ENCODE measurements at places on chromosomes 11 and 22.
A peak's percentile ranks its signal among the peaks of the same experiment; 100 is the strongest.

DNA sequence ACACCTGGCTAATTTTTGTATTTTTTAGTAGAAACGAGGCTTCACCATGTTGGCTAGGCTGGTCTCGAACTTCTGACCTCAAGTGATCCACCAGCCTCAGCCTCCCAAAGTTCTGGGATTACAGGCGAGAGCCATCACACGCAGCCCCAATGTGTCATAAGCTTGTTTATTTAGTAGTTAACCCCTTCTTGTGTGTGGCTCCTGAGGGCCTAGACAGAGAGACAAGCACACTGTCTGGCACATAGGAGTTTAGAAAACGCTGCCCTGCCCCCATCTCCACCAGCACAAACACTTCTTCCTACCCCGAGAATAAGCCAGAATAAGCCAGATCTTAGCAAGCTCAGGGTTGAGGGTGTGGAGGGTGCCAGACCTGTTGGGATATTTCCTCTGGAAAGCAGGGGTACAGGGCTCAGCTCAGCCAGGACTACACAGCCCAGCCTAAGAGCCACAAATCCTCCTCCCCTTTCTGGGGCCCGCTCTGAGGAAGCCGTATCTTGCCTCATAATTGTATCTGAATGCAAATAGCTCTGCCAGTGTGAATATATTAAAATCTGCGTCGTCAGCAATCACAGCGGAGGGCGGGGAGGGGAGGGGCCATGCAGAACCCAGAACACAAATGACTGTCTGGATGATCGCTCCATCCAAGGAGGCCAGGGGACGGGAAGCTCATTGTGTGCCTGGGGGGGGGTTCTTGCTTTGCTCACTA lies 247.3 kb downstream of the MN1 start:
- no peak for DNase-seq

DNA sequence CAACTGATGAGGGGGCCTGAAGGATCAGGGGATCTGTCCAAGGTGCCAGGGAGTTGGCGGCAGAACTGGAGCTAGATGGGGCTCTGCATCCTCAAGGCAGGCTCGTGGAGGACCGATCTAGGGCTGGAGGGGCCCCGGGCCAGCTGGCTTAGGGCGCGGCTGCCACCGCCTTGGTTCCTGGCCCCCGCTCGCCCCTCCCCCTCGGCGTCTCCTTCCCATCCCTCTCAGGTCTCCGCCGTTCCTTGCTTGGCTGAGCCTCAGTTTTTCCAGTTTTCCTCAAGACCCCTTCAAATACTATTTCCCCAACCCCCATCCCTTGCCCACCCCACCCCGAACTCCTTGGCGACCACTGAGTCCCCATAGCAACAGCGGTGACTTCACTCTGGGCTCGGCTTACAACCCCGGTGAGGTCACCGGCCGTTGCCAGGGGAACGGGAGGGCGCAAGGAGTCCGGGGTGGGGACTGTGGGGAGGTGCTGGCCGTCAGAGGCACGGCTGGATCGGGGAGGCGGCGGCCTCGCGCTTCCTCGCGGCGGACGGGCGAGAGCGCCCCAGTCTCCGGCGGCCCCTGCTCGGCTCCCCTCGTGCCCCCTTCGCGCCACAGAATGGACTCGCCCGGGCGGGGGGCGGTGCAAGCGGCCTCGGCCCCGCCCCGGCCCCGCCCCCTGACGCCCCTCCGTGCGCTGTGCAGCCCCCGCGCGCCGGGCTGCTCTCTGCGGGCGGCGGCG lies 7.5 kb downstream of the FREY1 start:
- DNase-seq, result peak; percentile 80

DNA sequence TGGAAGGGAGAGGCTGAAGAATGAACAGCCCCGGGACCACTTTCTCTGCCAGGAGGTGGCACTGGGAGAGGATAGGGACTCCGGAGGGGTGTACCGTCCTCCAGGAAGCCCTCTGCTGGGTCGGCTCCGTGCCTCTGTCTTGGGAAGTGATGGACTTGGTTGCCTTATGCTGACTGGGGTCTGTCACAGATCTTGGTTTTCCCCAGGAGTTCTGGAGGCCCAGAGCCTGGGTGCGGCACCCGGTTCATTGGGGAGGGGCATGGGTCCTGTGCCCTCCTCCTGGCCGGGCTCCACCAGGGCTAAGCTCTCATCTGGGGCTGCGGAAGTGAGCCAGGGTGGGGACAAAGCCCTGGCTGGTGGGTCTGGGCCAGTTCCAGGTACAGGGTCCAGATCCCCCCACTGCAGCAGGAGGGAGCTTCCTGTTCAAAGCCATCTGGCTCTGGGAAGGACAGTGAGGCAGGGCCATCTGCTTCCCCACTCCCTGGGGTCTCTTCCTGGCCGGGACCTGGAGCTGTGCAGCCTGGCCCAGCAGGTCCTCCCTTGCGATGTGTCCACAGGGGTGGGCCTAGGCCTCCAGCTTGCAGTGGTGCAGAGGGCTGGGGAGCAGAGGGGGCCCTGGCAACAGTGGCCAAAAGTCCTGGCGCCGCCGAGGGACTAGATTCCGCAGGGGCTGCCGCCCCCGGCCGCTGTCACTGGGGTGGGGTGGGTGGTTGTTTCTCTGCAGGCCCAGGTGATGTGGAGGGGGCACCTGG lies 1.1 kb upstream of the AP2A2 start:
- no peak for DNase-seq

- DNase-seq, result no peak
Measured at GRCh38 chr11:118666371-118666770, 13.1 kb downstream of the TREH start.

GRCh38 chr11:111627591-111627990 lies 25.3 kb downstream of the SIK2 start:
- no peak for DNase-seq

GRCh38 chr11:70418130-70418529 lies 19.8 kb downstream of the CTTN start:
- DNase-seq, result no peak

DNA sequence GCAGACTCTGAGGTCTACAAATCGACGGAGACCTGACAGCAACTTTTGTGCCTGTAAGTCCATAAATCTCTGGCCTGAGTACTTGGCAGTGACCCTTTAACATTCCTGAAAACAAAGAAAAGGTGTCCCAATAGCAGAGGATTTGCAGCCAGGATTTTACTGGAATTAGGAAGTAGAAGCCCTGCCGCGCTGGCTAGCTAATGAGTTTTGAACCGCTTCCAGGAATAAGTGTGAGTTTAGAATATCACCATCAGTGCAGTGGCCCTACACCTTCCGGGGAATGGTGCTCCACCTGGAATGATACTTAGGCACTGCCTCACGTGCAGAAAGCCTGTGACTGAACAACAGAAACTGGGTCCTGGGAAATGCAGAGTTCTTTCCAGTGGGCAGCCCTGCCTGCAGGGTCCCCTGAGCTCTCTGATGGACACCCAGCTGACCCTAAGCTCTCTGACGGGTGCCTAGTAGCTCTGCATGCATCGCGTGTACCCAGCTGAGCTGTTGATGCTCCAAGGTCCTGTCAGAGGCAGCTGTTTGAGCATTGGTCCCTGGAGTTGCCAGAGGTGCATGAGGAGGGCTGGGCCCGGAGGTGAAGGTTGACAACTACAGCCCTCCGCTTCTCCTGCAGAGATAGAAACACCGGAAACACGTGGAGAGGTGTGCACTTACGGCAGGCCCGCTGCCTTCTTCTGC lies 380.9 kb downstream of the TBC1D22A start:
- DNase-seq, result no peak

DNA sequence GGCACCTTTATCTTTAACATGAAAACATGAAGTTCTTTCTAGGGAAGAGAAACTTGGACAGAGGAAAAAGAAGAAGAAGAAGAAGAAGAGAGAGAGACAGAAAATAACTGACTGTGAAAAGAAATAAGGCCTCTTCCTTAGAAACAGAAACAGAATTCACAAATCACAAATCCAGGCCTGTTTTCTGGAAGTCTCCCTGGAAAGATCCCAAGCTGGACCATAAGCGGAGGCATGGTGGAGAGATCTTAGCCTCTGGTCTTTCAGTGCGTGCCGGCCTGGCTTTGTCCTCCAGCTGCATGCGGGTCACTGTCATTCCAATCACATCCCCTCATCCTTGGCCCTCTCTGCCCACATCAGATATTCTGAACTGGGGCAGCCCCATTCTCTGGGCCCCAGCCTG lies 6.9 kb downstream of the FXYD6 start:
- DNase-seq, result no peak

DNA sequence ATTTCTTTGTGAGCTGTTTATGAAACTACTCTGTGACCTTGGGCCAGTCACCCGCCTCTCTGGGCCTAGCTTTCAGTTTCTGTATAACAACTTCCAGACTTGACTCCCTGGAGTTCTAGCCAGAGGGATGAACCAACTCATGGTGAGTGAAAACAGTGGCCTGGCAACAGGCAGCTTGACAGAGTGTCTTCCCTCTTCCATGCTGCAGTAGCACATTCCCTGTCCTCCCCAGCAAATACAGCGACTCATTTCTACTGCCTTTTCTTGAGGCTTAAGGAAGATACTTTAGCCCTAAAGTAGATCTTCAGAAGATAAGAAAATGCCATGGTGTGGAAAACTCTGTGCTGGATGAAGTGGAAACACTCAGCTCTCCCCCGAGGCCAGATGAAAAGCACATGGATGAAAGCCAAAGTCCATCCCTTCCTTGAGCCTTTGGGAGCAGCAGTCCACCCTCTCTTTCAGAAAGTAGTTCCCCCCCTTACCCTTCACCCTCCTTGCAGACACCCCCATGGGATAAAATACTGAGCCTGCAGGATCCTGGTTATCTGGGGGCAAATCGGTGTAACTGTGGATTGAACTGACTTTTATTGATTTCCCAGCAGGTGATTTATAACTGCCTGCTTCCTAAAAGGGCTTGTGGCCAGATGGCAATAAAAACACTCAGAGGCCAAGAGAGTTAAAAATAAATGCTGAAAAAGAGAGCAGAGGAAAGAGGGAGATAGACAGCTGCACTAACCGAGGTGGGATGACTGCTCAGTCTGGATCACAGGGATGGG lies 24.1 kb downstream of the IRAG1 start:
- DNase-seq, result no peak

DNA sequence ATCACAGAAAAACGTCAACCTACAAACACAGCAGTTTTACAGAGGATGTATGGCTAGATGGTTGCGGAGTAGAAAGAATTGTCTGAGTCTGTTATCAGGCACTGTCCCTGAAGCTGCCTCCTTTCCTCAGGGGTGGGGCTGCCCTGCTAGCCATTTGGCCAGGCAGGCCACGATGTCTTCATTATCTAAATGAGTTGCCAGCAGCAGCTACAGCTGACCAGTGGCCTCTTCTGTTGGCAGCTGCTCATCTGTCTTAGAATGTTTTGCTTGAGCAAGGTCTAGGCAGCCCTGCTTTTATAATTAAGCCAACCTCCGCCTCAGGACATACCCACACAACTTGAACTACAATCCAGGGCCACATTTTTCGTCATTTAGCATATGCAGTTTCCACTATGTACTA lies 17.5 kb downstream of the SLC6A5 start:
- DNase-seq, result no peak

- DNase-seq, result no peak
Measured at GRCh38 chr11:104728927-104729326, 169.3 kb downstream of the CASP12 start.

GRCh38 chr11:86502137-86502642 lies 127.5 kb downstream of the CCDC81 start:
- DNase-seq, result no peak

DNA sequence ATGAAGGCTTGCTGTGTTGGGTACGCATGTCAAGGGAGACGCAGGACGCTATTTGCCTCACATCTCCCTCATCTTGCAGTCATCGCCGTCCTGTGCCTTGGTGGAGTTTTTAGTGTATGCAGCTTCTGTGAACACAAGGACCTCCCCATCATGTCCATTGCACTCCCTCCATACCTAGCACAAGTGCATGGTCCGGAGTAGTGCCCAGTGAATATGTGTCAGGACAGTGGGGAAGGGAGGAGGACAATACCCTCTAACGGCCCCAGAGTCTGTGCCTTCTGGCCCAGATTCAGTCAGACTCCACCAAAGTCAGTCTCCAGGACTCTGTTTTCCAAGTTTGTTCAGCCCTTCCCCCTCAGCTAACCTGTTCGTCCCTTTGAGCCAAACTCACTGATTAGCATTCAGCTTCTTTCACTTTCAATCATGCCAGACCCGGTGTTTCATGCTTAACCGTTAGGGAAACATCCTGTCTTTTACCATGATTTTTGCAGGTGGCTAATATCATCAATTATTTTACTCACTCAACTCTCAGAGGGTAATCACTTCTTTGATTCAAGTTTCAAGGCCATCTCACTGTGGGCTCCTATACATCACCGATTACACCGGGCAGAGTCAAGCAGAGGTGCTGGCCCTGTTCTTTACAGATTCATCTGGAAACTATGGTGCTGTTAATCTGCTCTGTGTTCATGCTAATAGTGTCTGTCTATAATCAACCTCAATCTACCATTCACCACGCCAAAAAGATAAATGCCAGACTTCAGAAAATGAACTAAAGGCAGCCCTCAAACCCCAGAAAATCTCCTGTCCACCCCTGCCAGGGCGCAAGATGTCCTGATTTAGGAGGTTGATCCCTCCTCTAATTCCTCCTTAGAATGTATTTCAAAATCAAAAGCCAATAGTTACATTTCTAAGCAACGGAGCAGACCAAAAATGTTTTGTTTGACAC lies 156.5 kb downstream of the RRAS2 start:
- no peak for DNase-seq

DNA sequence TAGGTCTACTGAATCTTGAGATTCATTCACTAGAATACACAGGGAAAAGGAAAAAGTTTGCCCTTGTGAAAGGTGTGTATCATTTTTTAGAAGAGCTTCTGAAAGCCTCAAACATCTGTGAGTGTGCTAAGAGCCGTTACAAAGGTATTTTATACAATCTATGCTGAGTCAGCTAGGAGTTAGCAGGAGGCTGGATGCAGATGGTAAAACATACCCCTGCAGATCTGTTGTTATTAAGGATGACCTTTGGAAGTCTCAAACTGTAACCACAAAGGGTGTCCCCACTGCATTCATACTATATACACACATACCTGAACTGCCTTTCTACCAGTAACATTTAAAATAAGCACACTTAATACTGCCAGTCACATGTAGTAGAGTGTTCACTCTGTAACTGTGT lies 8.4 kb upstream of the C11orf91 start:
- no peak for DNase-seq

DNA sequence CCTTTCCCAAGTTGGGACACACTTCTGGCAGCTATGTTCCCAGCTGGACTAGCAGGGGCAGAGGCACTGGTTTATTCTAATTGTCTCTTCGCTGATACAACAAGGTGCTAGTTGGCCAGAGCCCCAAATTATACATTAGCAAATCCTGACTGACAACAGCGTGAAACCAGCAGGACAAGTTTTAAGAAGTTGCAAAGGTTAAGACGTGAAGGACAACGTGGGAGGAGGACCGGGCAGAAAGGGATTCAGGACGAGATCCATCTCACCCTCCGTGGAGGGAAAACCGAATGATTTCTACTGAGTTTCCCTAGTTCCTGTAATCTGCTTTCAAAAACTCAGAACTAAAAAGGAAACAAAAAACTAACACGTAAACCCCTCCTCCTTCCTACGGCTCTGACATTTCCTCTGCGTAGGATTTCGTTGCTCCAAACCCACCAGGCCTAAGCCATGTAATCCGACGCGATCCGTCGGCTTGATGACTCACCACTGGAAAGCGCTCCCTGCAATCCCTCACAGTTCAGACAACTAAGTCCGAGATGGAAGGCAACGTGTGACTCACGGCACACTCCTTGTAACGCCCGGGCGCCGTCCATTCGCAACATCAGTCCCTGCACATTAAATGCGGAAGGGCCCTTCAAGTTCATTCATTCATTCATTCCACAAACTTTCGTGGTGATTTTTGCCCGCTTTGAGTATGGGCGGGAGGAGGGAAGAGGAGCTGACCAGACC lies 703 bp downstream of the POGLUT3 start:
- DNase-seq, result peak; percentile 90

GRCh38 chr11:70509476-70509875 lies 111.1 kb downstream of the CTTN start:
- no peak for DNase-seq

GRCh38 chr22:37228106-37229011 lies 15.7 kb downstream of the RAC2 start:
- DNase-seq, result peak; percentile 53

GRCh38 chr22:43044290-43044712 lies 29.4 kb upstream of the PACSIN2 start:
- DNase-seq, result no peak
